Mesenchymal stem cell (in vitro differentiated cells and primary cell): ENCODE measurements at places on chromosomes 16 and 17.
A peak's percentile ranks its signal among the peaks of the same experiment; 100 is the strongest.

- no peaks in the 10 kb centered on the region for H3K36me3 ChIP-seq
- H3K27ac ChIP-seq = no peak overlapping the region
- no peak for DNase-seq
Observed at GRCh38 chr16:55056585-55057401, 126.1 kb downstream of the IRX5 start.

GRCh38 chr16:74577882-74578366 is 29.0 kb downstream of the GLG1 start:
- peaks cover 6% of the 10 kb centered on the region for H3K4me1 ChIP-seq
- H3K36me3 ChIP-seq = no peaks in the 10 kb centered on the region
- no peak overlapping the region for H3K4me3 ChIP-seq
- H3K27me3 ChIP-seq = no peaks in the 10 kb centered on the region
- DNase-seq = peak; percentile 72

DNA sequence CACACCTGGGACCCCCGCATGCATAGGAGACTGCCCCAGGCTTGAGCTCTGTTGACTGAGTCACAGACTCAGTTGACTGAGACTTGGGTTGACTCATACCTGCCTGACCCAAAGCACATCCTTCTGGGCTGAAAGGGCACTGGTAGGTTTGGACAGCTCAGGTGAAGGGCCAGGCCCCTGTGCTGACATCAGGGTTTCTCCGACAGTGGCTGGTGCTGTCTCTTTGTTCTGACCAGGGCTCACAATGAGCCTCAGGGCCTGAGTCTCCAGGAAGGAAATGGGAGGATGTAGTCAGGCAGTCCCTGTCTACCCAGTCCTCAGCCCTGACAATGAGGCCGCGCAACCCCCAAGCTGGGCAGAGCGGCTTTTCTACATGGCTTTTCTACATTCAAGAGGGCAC is 6.5 kb downstream of the SPNS2 start:
- peaks cover 43% of the 10 kb centered on the region for H3K27me3 ChIP-seq
- DNase-seq = no peak
- no peak overlapping the region for H3K4me3 ChIP-seq
- peaks cover 18% of the 10 kb centered on the region for H3K4me1 ChIP-seq
- H3K27ac ChIP-seq = no peak overlapping the region
- peaks cover 25% of the 10 kb centered on the region for H3K36me3 ChIP-seq

- no peak for DNase-seq
- no peaks in the 10 kb centered on the region for H3K4me1 ChIP-seq
- no peak overlapping the region for H3K27ac ChIP-seq
- no peaks in the 10 kb centered on the region for H3K36me3 ChIP-seq
- no peaks in the 10 kb centered on the region for H3K27me3 ChIP-seq
Observed at GRCh38 chr17:73603971-73604370, 40.3 kb downstream of the SDK2 start.

GRCh38 chr16:70438585-70438968 is 323 bp downstream of the ST3GAL2 start:
- H3K27ac ChIP-seq = peak overlapping the region; percentile 75
- H3K4me1 ChIP-seq = peaks cover 26% of the 10 kb centered on the region
- H3K4me3 ChIP-seq = peak overlapping the region; percentile 97
- no peaks in the 10 kb centered on the region for H3K27me3 ChIP-seq
- DNase-seq = no peak

DNA sequence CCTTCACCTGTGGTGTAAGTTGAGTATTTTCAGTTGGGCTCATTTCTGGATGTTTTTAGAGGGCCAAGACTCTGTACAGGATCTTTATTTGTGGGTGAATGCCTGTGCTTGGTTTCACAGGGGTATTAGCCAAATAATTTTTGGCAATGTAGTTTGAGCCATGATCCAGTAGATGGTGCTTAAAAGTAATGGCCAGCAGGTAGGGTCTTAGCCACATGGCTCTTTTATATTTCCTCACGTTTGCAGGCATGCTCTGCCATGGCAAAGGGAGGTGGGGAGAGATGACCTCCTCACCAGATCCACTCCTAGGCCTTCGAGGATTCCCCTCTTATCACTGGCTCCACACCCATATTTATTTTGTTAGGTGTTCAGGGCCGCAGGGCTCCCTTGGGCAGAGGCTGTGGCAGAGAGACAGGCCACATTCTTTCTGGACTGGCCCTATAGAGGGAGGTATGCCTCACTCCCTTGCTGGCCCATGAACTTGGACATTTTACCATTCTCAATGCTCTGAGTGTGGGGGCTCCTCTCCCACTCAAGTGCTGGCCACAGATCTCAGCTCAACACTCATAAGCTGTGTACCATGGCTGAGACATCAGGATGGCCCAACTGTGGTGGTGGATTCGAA is 417.1 kb downstream of the XYLT1 start:
- H3K4me3 ChIP-seq = no peak overlapping the region
- no peak overlapping the region for H3K27ac ChIP-seq
- H3K4me1 ChIP-seq = peaks cover 2% of the 10 kb centered on the region

- H3K4me1 ChIP-seq = no peaks in the 10 kb centered on the region
- no peak for DNase-seq
- H3K36me3 ChIP-seq = no peaks in the 10 kb centered on the region
- no peak overlapping the region for H3K4me3 ChIP-seq
- H3K27ac ChIP-seq = no peak overlapping the region
Observed at GRCh38 chr16:82201351-82201750, 31.3 kb upstream of the MPHOSPH6 start.

- H3K36me3 ChIP-seq = no peaks in the 10 kb centered on the region
- H3K27ac ChIP-seq = peak overlapping the region; percentile 28
- no peak overlapping the region for H3K4me3 ChIP-seq
- no peaks in the 10 kb centered on the region for H3K27me3 ChIP-seq
- no peak for DNase-seq
- H3K4me1 ChIP-seq = peaks cover 41% of the 10 kb centered on the region
Observed at GRCh38 chr17:72516772-72517399, 396.1 kb downstream of the SOX9 start.

GRCh38 chr16:50338371-50339231 is 30.2 kb downstream of the BRD7 start:
- H3K27me3 ChIP-seq = no peaks in the 10 kb centered on the region
- no peak for DNase-seq
- H3K36me3 ChIP-seq = peaks cover 14% of the 10 kb centered on the region
- H3K4me1 ChIP-seq = peaks cover 2% of the 10 kb centered on the region
- no peak overlapping the region for H3K27ac ChIP-seq

GRCh38 chr17:82752371-82753200 is 721 bp downstream of the TBCD start:
- peak overlapping the region; percentile 93 for H3K4me3 ChIP-seq
- no peaks in the 10 kb centered on the region for H3K27me3 ChIP-seq
- DNase-seq = peak; percentile 65
- H3K36me3 ChIP-seq = peaks cover 8% of the 10 kb centered on the region
